T-cell (primary cell): ENCODE measurements at places on chromosomes 4 and X. TPM values are rescaled to one million over a fixed set of nuclear protein-coding genes. Genes with fewer than 3 reads are reported as not detected.

DNA sequence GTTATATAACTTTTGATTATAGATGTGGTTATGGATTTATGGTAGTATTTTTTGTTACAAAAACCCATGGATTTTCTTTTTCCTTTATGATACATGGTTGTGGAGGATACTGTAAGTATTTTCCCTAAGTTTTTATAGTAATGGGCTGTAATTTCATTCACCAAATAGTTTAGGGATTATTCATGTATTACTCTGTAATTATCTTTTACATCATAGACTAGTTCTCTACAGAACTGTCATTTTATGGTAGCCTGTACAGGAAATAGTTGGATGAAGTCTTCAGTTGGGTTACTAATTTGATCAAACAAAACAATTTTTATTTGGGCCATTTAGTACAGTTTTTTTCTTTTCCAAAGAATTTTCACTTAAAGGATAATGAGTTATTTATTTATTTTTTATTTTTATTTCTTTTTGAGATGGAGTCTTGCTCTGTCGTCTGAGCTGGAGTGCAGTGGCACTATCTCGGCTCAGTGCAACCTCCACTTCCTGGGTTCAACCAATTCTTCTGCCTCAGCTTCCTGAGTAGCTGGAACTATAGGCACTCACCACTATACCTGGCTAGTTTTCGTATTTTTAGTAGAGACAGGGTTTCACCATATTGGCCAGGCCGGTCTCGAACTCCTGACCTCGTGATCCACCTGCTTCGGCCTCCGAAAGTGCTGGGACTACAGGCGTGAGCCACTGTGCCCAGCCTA lies 42.1 kb downstream of the RBPJ start:
- DNase-seq: no peak

DNA sequence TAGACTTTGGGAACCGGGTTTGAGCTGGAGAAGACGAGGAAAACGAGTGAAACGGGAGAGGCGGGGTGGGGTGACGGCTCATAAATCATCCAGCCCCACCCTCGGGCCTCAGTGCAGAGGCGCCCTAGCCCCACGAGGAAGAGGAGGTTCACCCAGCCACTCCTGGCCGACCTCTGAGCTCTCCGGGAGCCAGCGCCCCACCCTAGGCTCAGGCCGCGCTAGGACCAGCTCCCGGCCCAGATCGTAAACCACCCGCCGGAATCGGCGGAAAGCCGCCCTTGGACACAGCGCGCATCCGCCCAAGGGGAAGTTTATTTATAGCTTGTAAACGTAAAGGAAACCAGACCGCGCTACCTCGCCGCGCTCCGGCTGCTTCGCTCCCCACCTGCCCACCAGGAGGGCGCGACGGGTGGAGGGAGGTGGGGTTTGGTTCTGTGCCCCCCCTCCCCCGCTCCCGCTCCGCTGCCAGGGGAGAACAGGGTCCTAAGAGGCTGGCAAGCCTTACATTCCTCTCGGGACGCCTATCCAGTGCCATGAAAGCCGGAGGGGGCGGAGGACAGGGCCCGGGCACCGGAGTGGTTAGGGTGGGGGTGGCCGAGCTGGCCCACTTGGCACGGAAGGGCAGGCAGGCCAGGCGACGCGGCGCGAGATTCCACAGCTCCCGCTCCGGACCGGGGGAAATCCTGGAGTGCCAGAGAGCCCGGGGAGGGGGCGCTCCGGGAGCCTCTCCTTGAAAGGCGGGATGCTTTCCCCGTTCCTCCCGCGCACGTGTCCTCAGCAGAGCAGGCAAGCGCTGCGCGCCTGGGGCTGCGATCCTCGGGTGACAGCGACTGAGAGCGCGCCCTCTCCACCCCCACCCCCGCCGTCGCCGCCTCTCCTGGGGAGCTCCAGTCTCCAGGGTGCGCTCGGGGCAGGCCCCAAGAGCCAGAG lies 84.2 kb downstream of the BCOR start:
- no peak for DNase-seq

DNA sequence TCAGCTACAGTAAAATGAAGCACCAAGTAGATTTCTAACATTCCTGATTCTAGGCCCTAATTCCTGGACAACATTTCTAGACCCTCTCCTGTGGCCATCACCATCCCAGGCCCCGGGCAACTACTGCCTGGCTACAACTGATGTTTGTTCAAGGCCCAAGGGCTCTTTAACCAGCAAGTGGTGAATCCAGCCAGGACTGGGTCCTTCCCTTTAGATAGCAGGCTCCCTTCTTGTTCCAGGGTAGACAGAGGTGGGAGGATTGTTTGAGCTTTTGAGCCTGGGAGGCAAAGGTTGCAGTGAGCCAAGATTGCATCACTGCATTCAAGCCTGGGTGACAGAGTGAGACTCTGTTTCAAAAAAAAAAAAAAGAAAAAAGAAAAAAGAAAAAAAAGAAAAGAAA lies 12.7 kb upstream of the AADAT start:
- DNase-seq: no peak

- no peak for DNase-seq
These were observed 318.6 kb downstream of the OPHN1 start for GRCh38 chrX:68114573-68115129.

The GABRA4 gene
- total RNA-seq: not detected

DNA sequence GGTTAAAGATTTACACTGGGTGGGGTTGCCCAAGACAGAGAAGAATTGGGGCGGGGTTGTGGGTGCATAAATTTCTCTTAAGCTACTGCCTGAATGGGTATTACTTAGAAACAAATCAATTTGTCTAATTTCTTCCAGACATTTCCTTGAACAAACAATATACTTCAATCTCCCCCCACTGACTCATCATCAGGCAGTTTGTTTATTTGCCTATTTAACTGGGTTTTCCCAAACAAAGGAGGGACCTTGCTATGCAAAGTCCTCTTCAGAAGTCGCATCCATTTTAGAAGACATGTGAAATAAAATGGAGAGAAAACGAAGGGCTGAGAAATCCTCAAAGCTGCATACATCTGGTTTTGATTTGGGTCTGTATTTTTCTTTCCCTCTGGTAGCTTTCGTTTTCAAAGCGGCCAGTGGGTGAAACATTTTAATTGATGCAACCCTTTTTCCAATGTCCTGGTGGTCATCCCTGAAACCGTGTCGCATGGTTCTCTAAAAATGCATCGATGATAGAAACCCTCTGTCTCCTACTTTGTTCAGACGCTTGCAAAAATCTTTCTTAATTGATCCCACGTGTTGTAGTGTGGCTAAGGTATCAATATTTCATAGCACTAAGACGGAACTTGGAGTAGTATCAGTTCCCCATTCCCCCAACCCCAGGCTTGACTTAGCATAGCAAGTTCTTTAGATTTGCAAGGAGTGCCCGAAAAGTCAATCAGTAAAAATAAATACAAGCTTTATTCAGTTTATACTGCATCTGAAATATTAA lies 115.1 kb upstream of the MXRA5 start:
- DNase-seq: no peak

The F8A3 gene
- total RNA-seq: not detected

The MAGEA11 gene
- not detected for total RNA-seq

DNA sequence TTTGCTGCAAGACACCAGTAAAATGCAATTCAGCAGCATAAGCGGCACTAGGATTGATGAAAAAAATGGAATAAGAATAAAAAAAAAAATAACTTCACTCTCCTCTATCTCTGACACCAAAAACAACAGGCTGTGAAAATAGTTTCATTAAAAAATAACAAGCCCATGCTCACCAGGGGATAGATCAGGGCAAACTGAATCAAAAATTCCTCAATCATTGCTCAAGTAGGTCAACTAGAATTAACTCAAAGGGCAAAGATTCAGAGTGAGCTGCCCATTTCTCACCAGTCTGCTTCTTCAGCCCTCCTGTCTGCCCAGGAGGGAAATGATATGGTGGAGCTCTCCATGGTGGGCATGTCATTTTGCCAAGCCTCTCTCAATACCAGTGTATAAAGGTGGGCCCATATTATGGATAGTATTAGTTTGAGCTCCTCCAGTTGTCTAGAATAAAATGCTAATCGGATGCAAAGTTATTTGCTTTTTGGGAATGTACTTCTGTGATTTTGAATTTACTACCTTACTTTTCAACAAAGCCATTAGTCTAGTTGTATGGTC lies 153.9 kb downstream of the UNC5C start:
- DNase-seq: no peak

GRCh38 chrX:40867352-40867751 lies 132.0 kb upstream of the MED14 start:
- DNase-seq: no peak

DNA sequence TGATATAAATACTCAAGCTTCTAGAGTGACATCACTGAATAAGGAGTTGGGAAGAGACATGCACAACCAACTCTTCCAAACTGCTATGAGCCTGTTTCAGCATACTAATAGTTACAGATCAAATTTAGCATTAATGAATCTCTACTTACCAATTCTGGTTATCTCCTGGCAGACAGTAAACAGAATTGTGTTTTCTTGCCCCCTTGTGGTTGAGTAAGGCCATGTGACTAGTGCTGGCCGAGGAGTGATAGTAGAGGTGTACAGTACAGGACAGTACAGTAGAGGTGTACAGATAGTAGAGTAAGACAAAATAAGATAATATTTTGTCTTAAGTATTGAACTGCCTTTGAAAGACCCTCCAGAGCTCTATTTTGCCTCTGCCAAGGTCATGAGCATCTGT lies 681.4 kb downstream of the GABRG1 start:
- no peak for DNase-seq

The EGFL6 gene
- total RNA-seq: 0.09 TPM

The PPARGC1A gene
- not detected for total RNA-seq
